ENCODE measurements at places on chromosomes 12 and 14.

DNA sequence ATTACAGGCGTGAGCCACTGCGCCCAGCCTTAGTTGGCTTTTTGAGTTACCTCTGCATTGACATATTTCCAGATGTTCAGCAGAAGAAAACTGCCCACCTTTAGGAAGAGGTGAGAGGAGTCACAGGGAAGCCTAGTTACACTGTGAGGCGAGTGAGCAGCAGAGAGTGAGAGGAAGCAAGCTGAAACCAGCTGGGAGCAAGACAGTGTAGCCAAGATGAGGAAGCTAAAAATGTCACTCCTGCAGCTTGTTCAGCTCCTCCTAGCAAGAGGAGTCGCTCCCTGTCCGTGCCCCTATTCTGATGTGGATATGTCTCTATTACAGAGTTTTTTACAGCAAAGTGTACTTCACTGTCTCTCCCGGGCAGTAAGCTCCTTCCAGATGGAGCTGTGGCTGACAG is 127.6 kb downstream of the GXYLT1 start:
- DNase-seq = no peak

DNA sequence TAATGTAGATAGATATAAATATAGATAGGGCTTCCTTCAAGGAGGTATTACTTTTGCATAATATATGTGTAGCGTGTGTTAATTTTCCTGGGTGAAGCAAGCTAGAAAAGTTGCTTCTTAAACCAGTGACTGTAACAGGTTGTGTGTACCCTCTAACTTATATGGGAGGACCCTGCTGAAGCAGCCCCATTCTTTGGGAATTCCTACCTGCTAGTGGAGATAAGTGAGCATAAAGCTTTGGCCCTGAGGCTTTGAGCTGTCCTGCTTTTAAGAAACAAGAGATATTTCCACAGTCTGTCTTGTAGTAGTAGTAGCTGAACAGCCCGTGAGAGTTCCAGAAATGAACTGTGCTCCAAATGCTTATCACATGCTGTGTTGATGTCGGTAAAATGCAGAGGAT is 8.6 kb downstream of the RMST start:
- DNase-seq = no peak

DNA sequence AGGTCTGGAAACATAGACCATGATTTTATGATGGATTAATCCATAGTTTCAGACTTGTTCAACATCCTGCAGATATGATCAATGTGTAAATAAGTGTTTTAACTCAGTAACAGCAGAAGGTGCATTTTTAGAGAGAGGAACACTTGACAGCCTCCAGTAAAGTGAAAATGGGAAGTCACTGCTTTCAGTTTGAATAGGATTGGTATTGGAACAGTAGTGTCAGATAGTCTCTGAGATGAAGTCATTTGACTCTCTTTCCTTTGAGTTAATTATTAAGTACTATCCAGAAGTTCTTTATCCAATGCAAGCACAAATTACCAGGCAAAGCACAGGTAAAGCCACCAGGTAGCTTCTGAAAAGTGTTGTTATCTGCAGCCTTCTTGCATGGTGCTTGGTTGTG is 14.5 kb upstream of the NAV3 start:
- no peak for DNase-seq

- DNase-seq = no peak
These were observed 27.2 kb upstream of the ANO4 start for GRCh38 chr12:100767371-100767770.

- DNase-seq = peak; percentile 74
These were observed 108.0 kb upstream of the ARHGAP5 start for GRCh38 chr14:31968956-31969698.

- peak; percentile 40 for DNase-seq
These were observed 115.7 kb downstream of the LLPH start for GRCh38 chr12:66014818-66015217.

DNA sequence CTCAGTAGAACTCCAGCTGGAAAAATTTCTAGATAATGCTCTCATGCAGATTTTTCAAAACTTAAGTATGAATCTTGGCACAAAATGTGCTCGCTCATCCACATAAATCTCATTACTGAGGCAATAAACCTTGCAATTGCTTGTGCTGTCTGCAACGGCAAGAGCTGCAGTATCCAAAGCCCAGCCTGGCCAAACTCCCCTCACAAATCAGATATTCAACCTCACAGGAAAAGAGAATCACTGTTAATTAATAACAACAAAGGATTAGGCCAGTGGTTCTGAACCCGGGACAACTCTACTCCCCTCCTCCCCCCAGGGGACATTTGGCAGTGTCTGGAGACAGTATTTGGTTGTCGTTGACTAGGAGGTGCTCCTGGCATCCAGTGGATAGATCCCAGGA is 19.2 kb upstream of the CORO1C start:
- DNase-seq = peak; percentile 67

- no peak for DNase-seq
These were observed 33.1 kb downstream of the FZD10 start for GRCh38 chr12:130195369-130195768.

- DNase-seq = peak; percentile 62
These were observed 226.3 kb downstream of the SPTSSA start for GRCh38 chr14:34235643-34236300.

- DNase-seq = peak; percentile 75
These were observed 17.8 kb upstream of the MLEC start for GRCh38 chr12:120668868-120669840.

DNA sequence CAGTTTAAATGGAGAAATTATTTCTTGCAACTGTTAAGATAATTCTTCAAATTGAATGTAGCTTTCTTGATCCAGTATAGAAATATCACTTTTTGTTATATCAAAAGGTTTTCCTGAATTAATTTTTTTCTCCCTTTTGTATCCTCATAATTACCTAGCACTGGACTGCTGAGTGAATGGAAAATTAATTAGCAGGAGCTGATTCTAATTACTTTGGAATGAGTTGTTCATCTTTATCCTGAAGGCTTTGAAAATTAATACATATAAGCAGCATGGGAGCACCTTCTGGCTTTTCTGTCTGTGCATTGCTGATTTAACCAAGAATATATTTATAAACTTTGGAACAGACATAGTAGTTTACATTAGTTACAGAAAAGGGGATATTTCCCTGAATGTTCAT is 307.6 kb upstream of the GARIN2 start:
- no peak for DNase-seq

Data from tongue (tissue), 3 donors.